ENCODE measurements at places on chromosomes 2 and 18.
A peak's percentile ranks its signal among the peaks of the same experiment; 100 is the strongest.

GRCh38 chr2:824954-825353 is 125.7 kb upstream of the SNTG2 start:
- DNase-seq = no peak

DNA sequence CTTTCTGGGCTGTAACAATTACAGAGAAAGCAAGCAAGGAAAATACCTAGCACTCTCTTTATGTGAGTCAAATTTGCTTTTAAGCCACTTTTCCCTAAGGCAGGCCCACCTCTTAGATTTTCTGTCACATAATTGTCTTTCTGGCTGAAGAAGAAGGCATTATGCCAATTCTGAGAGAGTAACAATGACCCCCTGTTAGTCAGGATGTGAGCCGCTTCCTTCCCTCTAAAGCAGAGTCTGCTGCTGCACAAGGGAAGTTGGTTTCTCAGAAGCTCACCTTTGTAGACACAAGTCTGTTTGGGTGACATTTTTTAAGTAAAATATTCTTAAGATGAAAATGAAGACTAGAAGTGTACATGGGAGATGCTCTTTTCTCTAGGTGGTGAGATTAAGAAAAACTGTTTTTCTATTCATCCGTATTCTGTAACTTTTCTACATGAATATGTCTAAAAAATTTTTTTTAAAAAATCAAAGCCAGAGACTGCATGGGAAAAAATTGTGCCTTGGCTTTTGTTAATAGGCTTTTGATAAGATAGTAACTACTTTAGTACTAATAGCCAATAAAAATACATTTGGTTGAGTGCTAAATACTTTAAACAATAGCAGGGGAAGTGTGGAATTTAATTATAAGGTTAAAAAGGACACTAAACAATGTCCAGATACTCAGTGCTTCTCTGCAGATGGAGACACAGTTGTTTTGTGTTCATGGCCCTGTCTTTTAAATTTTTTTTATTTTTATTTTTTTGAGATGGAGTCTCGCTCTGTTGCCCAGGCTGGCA is 33.4 kb upstream of the VPS54 start:
- DNase-seq = no peak

- DNase-seq = no peak
These were observed 366.0 kb downstream of the LRATD1 start for GRCh38 chr2:14998546-14998945.

DNA sequence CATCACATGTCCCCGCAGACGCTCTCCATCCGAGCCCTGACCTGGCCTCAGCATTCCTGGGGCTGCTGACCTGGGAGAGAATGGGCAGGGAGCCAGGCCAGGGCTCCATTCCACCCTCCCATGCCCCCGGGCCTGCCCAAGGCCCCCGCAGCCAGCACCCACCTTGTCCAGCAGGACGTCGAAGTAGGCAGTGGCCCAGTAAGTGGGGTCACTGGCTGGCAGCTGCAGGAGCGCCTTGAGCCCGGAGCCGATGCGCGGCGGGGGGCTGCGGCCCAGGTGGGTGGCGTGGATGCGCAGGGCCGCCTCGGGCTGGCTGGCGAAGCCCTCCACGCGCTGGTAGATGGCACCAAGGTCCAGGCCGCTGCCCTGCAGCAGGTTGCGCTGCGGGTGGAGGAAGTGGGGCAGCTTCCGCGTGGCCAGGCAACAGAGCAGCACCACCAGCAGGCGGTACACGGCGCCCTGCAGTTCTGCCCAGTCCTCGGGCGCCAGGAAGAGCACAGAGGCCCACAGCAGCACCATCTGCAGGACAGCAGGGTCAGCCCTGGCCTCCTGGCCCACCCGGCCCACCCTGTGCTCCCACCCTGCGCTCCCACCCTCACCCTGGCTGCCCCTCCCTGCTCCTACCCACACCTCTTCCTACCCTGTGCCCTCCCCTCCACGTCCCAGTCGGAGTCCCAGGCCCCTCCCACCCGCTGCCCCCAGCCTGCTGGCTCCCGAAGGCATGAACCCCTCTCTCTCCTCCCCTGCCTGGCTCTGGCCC is 7.6 kb downstream of the MAB21L4 start:
- DNase-seq = no peak

DNA sequence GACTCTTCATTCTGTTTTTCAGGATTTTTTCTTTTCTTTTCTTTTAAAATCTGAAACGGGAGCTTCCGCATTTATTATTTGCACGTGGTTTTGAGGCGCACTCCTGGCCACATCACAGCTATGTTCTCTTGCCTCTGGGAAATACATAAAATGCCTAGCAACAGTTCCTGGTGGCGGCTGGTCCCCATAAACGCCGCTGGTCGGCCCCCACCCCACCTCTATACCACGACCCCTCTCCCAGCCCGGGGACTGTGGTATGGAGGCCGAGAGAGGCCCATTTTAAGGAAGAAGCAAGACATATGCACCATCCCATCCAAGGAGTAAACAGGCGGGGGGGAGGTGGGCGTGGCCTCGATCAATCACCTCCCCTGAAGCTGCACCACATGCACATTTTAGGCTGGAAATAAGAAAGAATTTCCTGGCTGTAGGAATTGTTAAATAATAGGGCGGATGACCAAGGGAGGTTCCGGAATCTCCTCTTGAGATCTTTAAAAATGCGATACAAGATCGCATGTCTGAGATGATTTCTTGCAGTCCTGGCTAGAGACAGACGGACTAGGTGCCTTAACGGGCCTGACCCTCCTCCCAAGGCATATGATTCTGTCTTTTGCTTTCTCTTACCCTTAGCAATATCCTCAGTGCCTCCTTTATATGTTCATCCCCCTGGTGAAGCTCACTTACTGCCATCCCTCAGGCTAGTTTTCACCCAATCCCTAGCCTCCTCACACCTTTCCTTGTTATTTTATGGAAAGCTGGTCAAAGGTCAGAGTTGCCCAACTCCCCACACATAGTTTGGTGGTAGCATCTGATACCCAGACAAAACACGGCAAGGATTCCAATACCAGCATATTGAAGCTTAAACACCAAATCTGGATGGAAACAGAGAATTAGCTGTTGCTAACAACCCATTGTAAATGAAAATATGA is 82.4 kb downstream of the BCL2 start:
- no peak for DNase-seq

GRCh38 chr2:148675708-148676107 is 31.2 kb downstream of the EPC2 start:
- DNase-seq = no peak

DNA sequence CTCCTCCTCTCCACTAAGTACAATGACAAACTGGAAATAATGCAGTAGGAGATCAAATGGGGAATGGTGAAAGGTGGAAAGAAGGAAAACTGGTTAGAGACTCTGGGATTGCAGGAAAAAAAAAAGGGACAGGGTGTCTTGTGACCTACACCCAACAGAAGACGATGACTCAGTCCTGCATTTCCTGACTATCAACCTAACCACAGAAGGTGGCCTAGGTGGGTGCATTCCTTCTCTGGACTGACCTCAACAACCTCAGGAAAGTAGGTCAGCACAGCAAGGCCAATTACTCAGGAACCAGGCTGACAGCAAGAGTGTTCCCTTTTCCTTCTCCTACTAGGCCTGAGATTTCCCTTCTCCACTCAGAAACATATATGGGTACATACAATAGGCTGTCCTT is 1386.4 kb upstream of the ZEB2 start:
- no peak for DNase-seq

DNA sequence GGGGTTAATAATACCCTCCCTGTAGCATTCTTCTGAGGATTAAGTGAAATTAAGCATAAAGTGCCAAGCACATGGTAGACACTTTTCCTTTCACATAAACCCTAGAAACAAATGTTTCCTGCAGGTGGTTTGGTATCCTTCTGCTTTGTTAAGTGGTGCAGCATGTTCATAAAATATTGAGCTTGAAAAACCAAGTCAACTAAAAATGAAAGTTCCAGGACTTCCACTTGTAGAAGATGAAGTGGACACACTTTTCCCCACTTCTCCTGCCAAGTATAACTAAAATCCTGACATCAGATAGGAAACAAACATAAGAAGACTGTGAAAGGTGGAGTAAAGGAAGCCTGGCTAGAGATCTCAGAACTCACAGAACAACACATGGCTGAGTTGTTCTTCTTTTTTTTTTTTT is 90.5 kb downstream of the COLEC12 start:
- DNase-seq = no peak

GRCh38 chr2:44730593-44730992 is 210.9 kb upstream of the SIX3 start:
- DNase-seq = no peak

- no peak for DNase-seq
These were observed 162.3 kb downstream of the PHLPP1 start for GRCh38 chr18:62877411-62878221.

DNA sequence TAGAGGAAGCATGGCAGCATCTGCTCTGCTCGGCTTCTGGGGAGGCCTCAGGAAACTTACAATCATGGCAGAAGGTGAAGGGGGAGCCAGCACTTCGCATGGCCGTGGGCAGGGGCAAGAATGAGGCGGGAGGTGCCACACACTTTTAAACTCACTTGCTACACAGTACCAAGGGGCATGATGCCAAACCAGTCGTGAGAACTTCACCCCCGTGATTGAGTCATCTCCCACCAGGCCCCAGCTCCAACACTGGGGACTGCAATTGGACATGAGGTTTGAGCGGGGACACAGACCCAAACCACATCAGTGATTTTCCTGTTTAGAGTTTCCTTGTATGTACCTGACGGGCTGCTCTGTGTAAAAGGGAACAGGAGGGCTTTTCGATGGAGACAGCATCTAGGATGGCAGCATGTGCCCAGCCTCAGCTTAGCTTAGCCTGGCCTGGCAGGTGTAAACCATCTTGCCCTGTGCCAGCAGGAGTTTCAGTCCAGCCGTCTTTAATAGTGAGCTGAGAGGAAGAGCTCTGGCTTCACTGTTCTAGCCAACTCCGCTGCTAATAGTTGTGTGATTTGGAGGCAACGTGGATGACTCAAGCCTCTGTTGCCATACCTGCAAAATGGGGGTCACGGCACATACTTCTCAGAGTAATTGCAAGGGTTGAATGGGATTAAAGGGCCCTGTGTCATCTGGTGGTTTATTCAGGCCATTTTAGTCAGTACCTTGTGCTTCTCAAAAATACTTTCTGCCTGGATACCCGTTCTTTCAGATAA is 101.8 kb downstream of the ASAP2 start:
- no peak for DNase-seq

DNA sequence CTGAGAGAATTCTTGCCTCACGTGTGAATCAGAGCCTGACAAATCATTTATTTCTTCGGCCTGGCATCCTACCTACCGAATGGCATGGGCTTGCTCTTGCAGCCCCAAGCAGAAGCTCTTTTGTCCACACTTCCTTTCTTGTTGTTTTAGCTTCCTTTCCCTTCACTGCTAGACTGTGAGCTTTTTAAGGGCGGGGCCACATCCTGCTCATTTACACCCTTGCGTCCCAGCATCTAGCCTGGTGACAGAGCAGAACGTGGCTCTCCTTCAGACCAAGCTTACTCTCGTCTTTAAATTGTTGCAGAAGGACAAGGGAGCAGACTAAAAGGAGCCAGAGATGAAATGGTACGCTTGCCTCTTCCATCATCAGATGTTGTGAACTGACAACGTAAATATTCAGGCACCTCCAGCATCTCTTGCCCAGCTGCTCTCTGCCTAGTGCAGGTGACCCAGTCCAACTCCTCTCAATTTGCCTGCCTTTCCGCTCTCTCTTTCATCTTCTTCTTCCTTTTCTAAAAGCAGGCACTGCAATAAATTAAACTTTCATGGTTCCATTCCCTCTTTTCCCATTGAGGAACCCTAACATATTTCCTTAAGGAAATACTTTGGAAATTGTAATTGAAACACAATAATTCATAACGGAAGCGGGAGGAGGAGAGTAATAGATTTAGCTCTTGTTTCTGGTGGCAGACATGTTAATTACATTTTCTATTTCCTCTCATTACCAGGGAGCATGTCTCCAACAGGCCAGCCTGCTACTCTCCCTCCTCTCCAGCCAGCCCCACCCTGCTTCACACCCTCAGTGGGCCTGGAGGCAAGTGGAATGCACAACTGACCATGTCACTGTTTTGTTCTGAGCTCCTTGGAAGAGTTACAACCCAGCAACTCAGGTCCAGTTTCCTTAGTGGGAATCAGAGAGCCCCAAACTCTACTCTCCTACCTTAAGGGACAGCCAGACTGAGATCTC is 228.1 kb upstream of the TRIB2 start:
- peak; percentile 43 for DNase-seq

DNA sequence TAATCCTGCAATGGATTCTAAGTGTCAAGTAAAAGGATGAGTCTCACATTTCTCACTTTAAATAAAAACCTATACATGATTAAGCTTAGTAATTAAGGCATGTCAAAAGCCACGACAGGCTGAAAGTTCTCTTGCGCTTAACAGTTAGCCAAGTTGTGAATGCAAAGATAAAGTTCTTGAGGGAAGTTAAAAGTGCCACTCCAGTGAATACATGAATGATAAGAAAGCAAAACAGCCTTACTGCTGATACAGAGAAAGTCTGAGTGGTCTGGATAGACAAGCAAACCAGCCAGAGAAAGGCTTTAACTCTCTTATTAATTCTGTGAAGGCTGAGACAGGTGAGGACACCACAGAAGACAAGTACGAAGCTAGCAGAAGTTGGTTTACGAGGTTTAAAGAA is 12.7 kb downstream of the THOC1 start:
- no peak for DNase-seq

- no peak for DNase-seq
These were observed 520.0 kb downstream of the TXNL1 start for GRCh38 chr18:56118422-56118821.

DNA sequence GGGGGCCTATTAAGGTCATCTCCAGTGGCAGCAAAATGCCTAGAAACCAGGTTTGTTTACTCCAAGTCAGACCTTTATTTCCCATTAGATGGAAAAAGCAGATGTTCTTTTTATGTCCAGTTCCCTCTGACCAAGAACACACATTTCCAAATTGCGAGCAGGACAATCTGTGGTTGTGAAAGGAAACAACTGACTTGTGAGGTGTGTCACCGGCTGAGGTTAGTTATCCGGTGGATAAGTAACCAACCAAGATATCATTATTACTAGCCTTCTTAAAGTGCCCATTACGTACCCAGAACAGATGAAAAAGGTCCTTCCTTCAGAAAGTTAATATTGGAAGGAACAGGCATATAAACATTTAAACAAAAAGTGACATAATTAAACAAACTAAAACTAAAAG is 112.9 kb downstream of the THADA start:
- DNase-seq = no peak

DNA sequence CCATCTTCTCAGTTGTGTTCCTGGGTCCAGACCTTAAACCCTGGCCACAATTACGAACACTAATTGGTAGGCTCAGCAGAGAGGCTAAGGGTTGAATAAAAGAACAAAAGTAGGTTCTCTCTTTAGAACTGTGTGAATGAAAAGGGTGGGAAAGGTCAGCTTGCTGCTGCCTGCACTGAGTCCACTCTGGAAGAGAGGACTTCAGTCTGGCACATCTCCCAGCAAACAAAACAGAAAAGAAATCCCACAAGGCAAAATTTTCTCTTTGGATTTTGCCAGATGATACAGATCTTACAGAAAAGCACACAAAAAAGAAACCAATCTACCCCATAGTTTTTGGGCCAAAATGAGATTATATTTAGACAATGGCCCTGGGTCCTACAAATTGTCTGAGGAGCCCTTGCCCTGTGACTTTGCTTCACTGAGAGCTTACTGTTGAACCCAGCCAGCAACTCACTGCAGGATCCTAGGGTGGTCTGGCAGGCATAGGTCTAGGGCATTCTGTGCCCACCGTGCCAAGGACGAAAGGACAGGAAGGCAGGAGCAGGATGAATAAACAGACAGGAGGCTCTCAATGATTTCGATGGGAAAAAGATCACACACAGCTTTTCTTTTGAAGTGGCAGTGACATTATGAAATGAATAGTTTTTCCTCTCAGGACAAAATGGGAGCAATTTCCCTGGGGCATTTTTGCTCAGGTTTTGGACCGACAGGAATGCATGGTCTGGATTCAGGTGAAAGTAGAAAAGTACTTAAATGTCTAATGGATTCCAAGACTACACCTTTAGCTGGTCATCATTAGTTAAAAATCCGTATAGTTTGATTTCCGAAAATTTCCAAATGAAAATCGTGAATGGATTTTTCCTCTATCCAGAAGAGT is 68.4 kb upstream of the STAM2 start:
- DNase-seq = no peak
